Stimulated activated CD4-positive, alpha-beta T cell treated with anti-CD3 and anti-CD28 coated beads, TNF-alpha, amount 100 ng/mL, for 1 hour (primary cell): ENCODE measurements at places on chromosomes 2 and 18.

- no peak for DNase-seq
Measured at GRCh38 chr2:54572262-54572635, 116.1 kb downstream of the SPTBN1 start.

- no peak for DNase-seq
Measured at GRCh38 chr2:97926946-97927345, 68.8 kb downstream of the TMEM131 start.

DNA sequence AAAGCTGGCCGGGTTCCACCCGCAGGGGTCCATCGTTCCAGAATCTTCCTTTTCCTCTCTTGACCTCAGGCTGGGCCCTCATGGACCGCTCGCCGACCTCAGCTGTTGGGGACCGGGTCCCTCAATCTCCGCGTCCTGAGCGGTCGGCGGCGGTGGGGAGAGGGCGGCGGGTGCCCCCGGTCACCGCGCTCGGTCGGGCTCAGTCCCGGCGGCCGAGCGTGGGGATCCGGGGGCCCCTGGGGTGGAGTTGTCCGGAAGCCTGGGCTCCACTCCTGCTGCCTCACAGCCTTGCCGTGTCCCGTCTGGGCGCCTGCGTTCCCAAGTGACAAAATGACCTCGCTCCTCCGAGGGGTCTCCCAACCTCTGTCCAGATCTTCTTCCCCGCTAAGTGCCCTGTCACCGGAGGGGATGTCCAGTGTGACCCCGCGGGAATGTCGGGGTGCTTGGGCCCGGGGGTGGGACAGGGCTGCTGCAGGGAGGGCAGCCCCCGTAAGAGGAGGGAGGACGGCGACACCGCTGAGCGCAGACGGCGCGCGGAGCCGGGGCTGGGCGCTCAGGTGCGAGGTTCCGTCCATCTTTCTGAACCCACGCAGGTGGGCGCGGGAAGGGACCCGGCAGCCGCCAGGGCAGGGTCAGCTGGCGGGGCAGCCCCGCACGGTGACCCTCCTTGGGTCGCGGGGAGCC is 16.0 kb upstream of the E2F6 start:
- DNase-seq = no peak

- no peak for DNase-seq
Measured at GRCh38 chr2:230658577-230658876, 54.1 kb upstream of the CAB39 start.

DNA sequence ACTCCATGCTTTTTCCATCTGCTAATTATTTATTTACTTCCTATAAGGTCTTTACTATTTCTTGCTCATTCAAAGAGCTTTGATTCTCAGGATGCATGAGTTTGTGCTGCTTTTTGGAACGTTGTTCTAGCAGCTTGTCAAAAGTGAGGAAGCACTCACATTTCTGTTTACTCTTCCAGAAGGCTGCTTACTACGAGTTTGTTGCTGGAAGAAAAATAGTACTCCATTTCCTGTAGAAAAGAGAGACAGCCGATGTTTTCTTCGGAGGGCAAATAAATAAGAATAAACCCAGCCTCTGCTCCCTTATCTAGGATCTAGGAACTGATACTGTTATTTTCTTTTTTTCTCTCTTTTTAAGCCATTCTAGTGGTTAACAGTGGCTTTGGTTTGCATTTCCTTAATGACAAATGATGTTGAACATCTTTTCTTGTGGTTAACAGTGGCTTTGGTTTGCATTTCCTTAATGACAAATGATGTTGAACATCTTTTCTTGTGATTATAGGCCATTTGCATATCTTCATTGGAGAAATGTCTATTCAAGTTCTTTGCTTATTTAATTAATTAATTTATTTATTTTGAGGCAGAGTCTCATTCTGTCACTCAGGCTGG is 20.5 kb downstream of the CYP27A1 start:
- DNase-seq = no peak

GRCh38 chr2:61704364-61704763 is 149.5 kb downstream of the FAM161A start:
- no peak for DNase-seq

DNA sequence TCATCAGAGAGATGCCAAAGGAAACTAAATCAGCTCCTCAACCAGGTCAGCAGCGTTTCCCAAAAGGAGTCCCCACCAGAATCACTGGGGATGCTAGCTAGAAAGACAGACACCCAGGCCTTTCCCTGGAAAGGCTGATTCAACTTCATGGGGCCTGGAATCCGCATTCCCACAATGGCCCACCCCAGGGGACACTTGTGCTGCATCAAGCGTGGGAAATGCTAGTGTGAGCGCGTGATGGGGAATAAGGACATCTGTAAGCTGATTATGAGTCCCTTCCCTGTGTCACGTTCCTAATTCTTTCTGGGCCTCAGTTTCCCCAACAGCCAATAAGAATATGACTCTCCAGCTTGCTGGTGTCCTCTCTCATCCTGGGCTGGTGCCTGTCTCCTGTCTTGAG is 2.2 kb upstream of the WNT10A start:
- no peak for DNase-seq

GRCh38 chr2:99939135-99939534 is 203.3 kb downstream of the AFF3 start:
- no peak for DNase-seq

GRCh38 chr18:65919663-65920062 is 168.9 kb downstream of the CDH7 start:
- no peak for DNase-seq

GRCh38 chr2:173458991-173459780 is 104.5 kb downstream of the CDCA7 start:
- no peak for DNase-seq

DNA sequence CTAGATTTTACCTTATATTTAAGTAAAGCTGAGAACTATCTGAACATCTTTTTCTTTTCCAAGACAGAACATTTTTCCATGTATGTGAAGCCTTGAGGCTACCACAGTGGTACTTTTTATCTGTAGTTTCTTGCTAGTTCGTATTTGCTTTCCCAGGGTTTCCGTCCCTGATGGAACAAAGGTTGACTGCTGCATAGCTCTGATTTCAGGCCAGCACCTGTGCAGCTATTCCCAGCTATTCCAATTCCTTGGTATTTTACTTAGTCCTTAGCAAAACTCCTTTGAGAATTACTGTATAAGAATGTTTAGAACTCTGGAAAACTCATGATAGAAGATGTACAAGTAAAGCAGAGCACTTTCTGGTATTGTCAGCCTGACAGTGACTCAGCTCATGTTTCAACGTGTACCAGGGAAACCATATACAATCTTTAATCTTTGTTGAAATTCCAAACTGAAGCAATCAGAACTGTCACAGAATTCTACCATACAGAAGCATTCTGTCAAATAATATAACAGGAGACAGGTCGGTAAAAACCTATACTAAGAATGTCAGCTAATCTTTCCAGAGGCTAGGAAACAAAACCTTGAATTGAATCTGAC is 162.2 kb downstream of the PKP4 start:
- no peak for DNase-seq

- no peak for DNase-seq
Measured at GRCh38 chr2:224570328-224570993, 14.7 kb downstream of the CUL3 start.

DNA sequence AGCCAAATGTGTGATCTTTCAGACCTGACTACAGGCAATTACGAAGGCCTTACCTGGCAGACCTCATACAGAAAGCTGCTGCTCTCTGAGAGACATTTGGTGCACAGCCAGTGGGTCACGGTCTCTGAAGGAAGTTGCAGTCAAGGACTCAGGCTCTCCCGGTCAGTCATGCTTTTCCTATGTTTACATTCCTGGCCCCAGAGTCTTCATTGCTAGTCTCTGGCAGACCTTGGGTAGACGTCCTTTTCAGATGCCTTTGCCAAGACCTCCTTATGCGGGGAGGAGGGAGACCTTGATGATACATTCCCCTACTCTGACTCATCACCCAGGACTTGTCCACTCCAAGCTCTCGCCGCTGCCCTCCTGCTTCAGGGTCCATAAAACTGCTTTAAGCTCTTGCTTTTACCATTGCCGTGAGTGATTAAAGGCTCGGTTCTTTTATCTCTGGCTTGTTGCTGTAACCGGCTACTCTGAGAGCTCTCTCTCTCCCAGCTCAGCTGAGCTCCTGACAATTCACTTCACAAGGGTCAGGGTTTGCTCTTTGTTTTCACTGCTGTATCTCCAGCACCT is 62.0 kb upstream of the SLC35F5 start:
- no peak for DNase-seq
